ENCODE measurements at places on chromosomes 1 and 21.
A peak's percentile ranks its signal among the peaks of the same experiment; 100 is the strongest.

- no peak for DNase-seq
Observed at GRCh38 chr21:41371685-41372030, 9.8 kb downstream of the MX2 start.

DNA sequence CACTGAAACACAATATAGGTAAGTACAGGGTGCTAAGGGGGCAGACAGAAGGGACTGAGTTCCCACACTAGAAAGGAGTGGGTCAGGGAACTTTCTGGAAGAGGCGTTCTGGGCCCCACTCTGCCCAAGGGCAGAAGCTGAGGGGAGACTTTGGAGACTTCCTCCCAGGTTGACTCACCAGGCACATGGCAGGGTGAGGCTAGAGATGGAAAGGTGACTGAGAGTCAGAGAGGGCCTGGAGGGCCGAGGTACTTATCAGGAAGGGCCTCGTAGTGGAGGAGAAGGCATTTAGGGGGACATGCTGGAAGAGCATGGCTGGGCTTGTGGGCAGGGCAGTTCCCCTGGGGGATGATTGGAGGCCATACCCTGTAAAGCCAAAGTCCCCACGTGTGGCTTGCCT lies 159.9 kb upstream of the JUN start:
- no peak for DNase-seq

GRCh38 chr1:151579436-151580225 lies 32.2 kb upstream of the SNX27 start:
- DNase-seq: no peak

DNA sequence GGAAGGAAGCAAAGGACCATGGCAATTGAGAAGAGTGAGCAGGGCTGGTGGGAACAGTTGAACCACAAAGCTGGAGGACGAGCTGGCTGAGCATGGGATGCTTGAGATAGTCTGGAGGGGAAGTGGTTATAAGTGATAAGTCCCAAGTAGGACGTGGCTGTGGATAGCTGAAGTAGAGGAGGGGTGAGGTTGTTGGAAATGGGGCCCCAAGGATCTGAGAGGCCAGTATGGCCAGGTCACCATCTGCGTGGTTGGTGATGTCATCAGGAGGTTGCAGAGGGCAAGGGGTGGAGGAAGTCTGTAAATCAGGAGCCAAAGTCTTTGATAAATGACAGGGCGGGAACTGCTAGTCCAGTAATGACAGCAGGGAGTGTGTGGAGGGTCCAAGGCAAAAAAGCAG lies 11.0 kb upstream of the REN start:
- no peak for DNase-seq

GRCh38 chr1:87887100-87887499 lies 558.4 kb downstream of the LMO4 start:
- no peak for DNase-seq

DNA sequence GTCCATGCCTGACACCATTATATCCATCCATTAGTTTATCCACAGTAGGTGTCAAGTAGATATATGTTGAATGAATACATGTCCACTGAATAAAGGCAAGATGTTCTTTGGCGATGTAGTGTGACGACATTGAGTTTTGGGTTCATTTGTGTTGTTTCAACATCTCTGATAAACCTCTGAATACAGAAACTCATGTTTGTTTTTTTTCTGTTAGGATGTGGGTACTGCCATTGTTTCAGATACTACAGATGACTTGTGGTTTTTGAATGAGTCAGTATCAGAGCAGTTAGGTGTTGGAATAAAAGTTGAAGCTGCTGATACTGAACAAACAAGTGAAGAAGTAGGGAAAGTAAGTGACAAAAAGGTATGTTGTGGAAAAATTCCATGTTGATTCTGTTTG lies 28.1 kb downstream of the MDM4 start:
- no peak for DNase-seq

GRCh38 chr1:159829273-159829634 lies 2.6 kb downstream of the SLAMF8 start:
- DNase-seq: peak; percentile 43

- DNase-seq: no peak
Observed at GRCh38 chr1:69987881-69988280, 217.5 kb downstream of the LRRC40 start.

- no peak for DNase-seq
Observed at GRCh38 chr1:197965132-197965840, 48.1 kb downstream of the LHX9 start.

GRCh38 chr21:28608646-28609045 lies 384.0 kb downstream of the LTN1 start:
- DNase-seq: no peak

DNA sequence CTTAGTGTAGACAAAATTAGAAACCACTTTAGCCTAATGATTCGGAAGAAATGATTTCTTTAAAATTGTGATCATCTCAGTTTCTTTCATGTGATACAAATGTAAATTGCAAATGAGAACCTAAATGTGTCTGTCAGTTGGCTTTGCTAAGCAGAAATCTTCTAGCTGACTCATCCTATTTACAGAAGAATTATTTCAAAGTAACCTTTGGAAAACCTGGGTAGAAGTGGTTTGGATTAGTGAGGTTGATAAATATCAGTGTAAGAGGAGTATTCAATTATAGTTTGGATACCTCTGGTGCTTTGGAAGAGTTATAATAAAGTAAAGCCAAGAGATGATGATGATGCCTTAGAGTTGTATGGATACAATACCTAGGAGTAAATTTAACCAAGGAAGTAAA lies 37.4 kb downstream of the CC2D1B start:
- no peak for DNase-seq

- no peak for DNase-seq
Observed at GRCh38 chr1:200146100-200146499, 118.6 kb downstream of the NR5A2 start.

GRCh38 chr1:172955161-172955815 lies 95.5 kb downstream of the TNFSF18 start:
- DNase-seq: no peak

DNA sequence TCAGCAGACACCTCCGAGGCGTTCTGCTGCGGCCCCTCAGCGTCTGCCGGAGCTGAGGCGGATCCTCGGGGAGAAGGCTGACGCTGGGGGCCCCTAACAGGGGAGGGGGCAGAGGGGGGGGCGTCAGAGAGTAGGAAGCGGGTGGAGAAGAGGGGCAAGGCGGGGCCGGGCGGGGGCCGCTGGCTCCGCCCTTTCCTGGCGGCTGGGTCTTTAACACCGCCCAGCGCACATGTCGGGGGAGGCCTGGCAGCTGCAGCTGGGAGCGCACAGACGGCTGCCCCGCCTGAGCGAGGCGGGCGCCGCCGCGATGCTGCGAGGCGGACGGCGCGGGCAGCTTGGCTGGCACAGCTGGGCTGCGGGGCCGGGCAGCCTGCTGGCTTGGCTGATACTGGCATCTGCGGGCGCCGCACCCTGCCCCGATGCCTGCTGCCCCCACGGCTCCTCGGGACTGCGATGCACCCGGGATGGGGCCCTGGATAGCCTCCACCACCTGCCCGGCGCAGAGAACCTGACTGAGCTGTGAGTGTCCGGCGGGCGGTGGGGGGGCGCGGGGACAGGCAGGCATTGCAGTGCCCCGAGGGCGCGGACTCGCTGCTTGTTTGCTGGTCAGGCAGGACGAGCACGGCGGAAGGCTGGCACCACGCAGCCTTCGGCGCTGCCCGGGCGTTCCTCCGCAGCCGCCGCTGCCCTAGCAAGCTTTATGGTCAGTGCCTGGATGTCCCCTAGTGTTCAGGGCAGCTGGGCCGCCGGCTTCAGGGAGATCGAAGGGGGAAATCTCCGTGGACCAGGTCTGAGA lies at the start of gene NTRK1:
TSS of gene NTRK1 (plus strand) at position 238 of the 796 bp plus-strand sequence. CDS start at position 308, 70 bp downstream.
- DNase-seq: peak; percentile 21

DNA sequence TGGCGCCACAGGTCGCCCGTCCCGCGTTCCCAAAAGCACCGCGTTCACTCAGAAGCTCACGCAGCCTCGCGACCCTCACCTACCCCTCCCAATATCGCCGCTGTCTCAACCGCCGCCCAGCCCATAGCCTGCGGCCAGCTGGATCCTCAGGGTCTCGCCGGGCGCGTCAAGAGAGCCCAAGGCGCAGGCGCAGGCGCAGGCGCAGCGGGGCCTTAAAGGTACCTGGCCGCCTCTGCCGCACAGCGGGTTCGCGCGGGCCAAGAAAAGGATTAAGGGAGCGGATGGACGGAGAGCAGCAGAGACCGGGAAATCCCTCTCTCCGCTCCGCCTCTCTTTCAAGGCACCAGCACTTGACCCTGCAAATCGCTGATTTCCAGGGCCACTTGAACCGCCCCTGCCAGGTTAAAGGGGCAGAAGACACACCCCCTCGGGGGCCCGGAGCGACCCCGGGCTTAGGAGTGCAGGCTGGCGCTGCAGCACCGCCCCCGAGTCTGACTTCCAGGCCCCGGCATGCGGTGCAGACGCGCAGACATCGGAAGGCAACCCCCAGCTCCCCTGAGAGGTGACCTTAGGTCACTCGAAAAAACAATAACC lies at the start of gene NBPF20:
TSS of gene NBPF20 (minus strand) at position 168 of the 594 bp plus-strand sequence. CDS start 20,331 bp downstream, outside the sequence.
- DNase-seq: peak; percentile 83

DNA sequence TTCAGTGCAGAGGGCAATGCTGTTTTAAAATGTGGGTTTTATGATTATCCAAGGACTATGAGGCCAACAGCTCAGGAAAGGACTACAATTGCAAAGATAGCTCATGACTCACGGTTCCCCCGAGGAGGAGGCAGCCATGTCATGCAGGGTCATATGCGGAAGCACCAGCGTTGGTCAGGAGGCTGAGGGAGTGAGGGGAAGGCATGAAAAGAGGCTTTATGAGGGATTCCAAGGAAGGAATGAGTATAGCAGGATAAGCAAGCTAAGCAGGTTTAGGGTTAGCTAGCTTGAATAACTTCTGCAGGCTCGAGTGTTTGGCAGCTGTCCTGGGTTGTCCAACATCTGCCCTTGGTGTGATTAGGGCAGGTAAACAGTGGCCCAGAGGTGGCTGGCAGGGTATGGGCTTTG lies 495.1 kb downstream of the SETD4 start:
- no peak for DNase-seq

GRCh38 chr1:43445606-43446387 lies 7.9 kb downstream of the HYI start:
- no peak for DNase-seq

GRCh38 chr1:169624912-169625311 lies 5.0 kb downstream of the SELP start:
- no peak for DNase-seq

GRCh38 chr1:197913495-197914276 lies 3.5 kb upstream of the LHX9 start:
- DNase-seq: no peak

- DNase-seq: no peak
Observed at GRCh38 chr1:54163573-54163972, 10.8 kb upstream of the CDCP2 start.

- no peak for DNase-seq
Observed at GRCh38 chr21:29717659-29718058, 222.1 kb downstream of the GRIK1 start.

- no peak for DNase-seq
Observed at GRCh38 chr1:15761366-15762128, 3.0 kb downstream of the FBLIM1 start.

DNA sequence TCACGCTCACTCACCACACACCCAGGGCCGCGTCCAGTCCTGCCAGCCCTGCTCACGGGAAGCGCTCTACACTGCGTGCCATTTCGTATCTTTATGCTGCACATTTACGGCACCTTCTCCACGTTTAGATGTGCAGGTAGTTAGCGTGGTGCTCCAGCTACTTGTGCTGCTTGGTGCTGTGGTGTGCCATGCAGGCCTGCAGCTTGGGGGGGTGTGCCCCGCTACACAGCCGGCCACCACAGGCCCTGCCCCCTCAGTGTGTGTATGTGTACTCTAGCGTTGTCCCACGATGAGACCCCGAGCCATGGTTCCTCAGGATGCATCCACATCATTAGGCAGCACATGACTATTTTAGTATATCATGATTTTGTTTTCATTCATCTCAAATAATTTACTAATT lies 38.3 kb downstream of the SNAP47 start:
- no peak for DNase-seq

DNA sequence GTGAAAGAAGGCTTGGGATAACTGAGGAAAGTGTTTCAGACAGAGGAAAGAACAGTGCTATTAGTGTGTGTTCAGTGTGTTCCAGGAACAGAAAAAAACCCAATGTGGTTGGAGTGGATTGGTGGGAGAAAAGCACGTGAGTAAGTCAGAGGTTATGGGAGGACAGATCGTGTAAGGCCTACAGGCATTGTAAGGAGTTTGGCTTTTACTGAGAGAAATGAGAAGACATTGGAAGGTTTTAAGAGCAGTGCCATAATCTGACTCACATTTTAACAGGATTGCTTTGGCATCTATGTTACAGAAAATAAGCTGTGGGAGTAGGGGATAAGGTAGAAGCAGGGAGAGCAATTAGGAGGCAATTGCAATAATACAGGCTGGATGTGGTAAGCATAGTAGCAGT lies 4.8 kb downstream of the ARPC5 start:
- no peak for DNase-seq

GRCh38 chr1:59520827-59521418 lies 224.0 kb downstream of the FGGY start:
- no peak for DNase-seq

- no peak for DNase-seq
Observed at GRCh38 chr21:16377120-16377658, 647.4 kb downstream of the USP25 start.

DNA sequence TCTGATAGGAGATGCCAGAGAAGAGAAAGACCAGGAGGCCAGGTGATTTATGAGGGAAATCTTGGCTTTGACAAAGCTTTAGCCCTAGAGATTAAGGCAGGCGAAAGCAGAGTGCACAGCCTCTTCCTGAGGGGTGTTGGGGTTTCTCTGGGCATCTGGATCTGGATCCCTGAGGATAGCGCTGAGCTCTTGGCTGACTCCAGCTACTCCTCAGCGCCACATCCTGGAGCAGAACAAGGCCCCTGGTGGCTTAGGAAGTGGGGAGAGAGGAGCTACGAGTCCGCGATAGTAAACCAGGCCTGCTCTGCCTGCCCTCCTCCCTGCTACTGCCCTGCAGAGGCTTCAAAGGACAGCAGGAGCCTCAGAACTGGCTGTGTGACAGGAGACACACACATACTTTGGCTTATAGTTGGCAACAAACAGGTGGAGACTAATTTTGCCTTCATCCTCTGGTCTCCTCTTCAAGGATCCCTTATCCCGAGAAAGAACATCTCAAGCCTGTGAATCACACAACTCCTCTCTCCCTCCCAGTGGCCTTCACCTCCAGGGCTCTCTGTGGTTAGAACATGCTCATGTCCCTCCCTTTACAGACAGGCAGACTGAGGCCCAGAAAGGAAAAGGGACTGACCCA lies 66.9 kb downstream of the TRABD2B start:
- DNase-seq: no peak

GRCh38 chr1:65172936-65173690 lies 25.1 kb downstream of the AK4 start:
- no peak for DNase-seq

- DNase-seq: no peak
Observed at GRCh38 chr1:207853372-207853757, 57.6 kb downstream of the CD34 start.

Data from A549 (cell line).